ENCODE measurements at places on chromosomes 12 and 14.

- DNase-seq, result no peak
These were observed 120.3 kb downstream of the CHST11 start for GRCh38 chr12:104576980-104577580.

- DNase-seq, result no peak
These were observed 1.8 kb downstream of the SYCP3 start for GRCh38 chr12:101737476-101737875.

DNA sequence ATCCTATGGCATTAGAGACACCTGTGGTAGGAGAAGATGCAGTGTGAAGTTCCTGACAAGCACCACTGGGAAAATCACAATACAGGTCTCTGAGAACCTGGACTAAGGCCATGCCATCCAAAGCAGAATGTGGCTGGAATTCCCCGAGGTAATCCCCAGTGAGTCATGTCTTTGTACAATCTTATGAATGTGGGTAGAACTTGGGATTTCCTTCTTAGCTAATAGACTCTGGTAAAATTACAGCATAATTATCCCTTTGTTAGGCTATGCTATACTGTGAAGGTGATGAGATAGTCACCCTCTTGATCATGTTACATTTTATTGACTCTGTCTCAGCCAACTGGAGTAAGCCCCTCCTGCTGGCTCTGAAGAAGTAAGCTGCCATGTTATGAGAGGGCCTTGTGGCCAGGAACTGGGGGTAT lies 224.3 kb upstream of the DCN start:
- no peak for DNase-seq

- no peak for DNase-seq
These were observed 14.3 kb upstream of the ZFP36L1 start for GRCh38 chr14:68807148-68807600.

- no peak for DNase-seq
These were observed 121.6 kb downstream of the NUBPL start for GRCh38 chr14:31682768-31683167.

DNA sequence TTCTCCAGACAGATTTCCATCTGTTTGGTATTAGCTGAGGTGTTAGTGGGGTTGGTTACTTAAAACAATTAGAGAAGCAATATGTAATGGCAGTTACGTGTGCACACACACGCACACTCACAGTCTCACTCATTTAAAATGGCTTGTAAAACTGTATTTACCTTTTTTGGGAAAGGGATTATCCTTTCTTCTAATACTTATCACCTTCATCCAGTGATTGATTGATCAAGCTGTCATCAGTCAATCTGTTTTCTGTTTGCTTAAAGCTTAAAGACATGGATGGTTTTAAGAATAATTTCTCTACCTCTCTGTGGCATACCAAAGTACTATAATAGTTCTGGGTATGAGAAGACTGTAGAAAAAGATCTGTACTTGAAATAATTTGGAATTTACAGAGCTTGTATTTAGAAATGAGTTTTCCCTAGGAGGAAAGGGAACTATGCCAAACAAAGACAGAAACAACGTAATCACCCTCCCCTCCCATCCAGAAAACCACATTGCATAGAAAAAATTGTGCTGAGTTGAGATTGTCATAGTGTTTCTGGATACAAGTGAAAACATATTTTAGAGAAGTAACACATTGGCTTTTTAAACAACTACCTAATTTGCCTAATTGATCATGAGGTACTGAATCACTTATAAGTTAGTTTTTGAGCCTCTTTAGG lies 455.8 kb downstream of the PCNX1 start:
- DNase-seq, result no peak

- no peak for DNase-seq
These were observed 30.4 kb downstream of the FBXO34 start for GRCh38 chr14:55301437-55302121.

- DNase-seq, result no peak
These were observed 36.3 kb upstream of the STK38L start for GRCh38 chr12:27207615-27208413.

DNA sequence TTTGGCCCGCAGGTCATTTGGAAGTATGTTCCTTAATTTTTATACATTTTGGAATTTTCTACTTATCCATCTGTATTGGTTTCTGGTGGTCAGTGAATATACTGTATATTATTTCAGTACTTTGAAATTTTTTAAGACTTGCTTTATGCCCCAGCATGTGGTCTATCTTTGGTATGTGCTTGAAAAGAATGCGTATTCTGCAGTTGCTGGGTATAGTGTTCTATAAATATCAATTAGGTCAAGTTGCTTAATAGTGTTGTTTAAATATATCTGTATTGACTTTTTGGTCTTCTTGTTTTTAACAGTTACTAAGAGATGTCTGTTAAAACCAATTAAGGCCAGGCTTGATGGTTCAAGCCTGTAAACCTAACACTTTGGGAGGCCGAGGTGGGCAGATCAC lies 21.7 kb upstream of the SIX1 start:
- DNase-seq, result no peak

DNA sequence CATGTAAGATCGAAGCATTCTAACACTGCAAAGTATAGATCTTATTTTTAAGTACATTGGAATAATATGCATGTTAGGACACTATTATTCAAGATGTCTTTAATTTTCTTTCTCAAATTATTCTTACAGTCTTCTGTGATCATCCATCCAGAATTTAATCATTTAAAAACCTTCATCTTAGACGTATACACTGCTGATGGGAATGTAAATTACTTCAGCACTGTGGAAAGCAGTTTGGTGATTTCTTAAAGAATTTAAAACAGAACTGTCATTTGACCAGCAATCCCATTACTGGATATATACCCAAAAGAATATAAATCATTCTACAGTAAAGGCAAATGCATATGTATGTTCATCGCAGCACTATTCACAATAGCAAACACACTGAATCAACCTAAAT lies 3.2 kb upstream of the RPS29 start:
- no peak for DNase-seq

- no peak for DNase-seq
These were observed 650.3 kb upstream of the ALG10B start for GRCh38 chr12:37666069-37666781.

GRCh38 chr12:6317693-6318439 lies 7.4 kb downstream of the PLEKHG6 start:
- no peak for DNase-seq

DNA sequence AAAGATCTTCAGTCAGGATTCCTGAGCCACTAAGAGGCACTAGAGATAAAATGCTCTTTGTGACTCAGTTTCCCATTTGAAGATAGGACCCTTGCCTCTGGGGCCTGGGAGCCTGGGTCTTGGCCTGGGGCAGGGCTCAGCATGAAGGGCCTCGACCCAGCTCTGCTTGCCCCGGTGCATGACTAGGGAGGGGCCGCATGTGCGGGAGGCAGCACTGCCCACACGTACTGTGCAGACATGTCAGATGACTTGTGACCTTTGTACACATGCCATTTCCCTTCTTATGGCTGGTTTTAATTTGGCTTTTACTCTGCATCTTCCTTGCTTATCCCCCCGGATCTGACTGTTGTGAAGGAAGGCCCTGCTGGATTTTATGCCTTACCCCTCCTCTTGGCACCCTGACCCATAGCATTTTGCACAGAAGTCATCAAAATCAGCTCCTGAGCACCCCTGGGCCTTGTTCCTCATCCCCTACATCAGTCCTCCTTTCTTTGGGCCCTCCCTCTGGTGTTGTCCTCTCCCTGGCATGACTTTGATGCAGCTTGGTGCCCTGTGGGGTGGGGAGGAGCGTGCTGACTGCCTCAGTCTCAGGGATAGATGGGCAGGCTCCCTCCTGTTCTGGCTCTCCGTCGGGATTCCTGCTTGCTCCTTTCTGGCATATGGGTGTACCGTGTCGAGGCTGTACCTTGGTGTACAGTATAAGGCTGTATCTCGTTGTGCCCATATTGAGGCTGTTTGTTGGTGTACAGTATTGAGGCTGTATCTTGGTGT lies 4.4 kb downstream of the CLSTN3 start:
- DNase-seq, result no peak

DNA sequence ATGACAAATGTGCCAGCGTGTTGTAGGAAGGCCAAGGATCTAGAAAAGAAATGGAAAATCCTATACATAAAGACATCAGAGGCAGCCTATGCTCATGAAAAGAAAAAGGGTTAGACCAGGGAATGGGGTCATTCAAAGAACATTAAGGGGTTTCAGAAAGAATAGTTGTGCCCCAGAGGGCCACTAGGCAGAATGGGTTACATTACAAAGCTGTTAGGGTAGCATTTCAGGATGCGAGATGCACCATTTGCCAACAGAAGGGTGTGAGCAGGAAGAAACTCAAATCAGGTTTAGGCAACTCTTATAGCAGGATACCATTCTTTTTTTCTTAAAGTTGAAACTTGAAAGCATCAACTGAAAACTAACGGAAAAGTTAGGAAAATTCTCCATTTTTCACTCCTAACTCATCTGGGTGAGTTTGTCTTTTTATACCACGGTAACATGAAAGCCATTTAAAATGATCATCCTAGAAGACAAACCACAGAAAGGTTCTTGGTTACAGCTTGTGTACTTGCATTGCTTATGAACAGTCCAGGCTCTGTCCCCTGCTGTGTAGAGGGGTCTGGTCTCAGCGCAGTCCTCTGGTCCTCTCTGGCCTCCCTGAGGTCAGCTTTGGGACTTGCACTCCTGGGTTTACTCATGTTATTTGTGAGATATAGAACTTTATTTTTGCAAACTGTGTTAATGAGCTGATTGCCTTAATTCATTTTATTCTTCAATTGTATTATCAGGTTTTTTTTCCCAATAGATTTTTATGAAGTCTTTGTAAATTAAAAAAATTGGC lies 209.1 kb downstream of the DACT1 start:
- DNase-seq, result no peak

DNA sequence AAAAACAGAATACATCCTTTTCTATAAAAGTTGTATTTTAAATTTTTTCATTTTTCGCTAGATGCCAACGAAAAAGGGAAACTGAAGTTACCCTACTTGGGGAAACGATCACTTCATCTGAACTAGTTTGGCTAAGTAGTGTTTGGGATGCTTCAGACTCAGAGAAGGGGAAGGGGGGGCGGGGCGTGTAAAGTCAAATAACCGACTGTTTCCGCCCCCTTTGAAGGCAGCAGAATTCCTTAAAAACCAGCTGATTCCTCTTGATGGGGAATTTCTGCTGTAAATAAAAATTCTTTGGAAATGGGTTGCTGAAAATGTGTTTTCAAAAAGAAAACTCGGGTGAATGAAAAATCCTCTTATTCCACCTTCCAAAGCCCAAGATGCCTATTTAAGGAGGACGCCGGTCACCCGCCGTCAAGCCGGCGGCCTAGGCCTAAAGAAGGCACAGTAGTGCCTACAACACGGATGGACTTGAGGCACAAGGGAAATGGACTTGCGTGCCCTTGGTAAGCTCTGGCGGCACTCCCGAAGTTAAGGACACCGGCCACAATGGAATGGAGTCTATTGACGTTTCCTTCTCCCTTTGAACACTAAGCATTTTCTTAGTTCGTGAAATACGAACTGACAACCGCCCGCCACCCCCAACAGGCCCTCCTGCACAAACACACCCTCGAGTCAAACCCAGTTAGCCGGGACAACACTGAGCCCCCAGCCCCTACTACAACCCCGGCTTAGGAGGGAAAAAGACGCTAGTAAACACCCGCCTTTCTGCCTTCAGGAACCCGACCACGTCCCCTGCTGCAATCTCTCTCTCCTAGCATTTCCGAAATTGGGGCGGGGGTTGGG lies 1.9 kb downstream of the ATXN2 start:
- peak; percentile 12 for DNase-seq

GRCh38 chr12:108349278-108349688 lies 10.2 kb upstream of the CMKLR1 start:
- DNase-seq, result no peak

GRCh38 chr14:74763803-74764531 lies 851 bp downstream of the YLPM1 start:
- DNase-seq, result peak; percentile 3

Data from activated naive CD4-positive, alpha-beta T cell (primary cell).